ENCODE measurements at places on chromosomes 1 and 21.

- DNase-seq: no peak
These were observed 2.5 kb downstream of the MAD2L2 start for GRCh38 chr1:11678442-11678841.

DNA sequence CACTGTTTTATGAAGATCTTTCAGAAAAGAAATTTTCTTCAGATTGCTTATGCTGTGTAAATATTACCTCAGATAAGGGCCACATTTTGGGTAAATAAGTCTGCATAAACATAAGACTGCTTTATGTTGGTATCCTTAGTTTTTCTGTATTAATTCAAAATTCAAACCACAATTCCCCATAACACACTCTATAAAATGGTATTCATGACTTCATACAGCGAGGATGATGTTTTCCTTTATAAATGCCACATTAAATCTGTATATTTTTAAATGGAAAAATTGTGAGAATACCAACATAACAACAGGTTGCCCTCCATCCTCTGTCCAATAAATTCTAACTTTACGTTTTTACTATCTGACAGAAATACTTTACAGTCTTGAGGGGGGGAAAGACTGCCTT lies 248.7 kb upstream of the CXADR start:
- DNase-seq: no peak

DNA sequence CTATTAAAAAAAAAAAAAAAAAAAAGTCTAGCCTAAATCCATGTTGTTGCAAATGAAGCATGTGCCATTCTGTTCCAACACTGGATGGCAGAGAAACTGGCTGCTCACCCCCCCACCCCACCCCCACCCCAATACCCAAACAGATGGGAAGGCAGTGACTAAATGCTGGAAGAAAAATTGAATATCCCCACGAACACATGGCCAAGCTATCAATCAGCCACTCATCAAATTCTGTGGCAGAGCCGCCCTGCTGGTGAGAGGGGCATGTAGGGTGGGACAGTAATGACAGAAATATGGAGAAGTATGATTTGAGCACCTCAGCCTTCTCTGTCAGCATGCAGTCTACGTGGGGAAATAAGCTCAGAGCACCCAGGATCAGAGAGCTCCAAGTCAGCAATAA lies 34.1 kb downstream of the OPTC start:
- no peak for DNase-seq

DNA sequence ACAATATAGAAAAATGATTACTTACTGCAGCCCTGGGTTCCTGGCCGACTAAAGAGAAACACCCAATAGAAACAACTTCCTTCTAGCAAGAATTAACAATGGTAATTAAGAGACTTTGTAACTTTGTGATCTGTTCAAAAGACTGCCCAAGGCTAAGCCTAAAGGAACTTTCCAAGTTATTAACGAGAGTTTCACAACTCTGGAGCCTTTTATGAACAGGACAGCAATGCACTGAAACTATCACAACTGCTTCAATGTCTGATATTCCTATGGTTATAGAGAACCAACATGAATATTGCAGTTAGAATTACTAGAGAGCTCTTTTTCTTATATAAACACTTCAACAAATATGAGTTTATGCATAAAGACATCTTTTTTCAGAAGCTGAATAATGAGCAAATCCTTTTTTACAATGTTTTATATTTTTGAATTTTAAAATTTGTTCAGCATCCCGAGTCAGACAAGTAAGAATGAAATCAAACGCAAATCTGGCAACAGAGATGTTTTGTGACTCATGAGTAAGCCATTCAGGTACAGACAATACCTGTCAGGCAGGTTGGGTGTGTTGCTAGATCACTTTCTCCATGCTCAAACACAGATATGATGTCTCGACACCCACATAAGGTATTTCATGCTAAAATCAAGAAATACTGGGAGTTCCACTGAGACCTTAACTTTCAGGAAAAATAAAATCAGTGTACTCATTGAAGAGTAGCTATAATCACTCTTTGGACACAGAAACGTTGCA lies 22.2 kb upstream of the KCNJ15 start:
- DNase-seq: peak; percentile 11

GRCh38 chr1:54566438-54567141 lies 18.6 kb downstream of the ACOT11 start:
- no peak for DNase-seq

DNA sequence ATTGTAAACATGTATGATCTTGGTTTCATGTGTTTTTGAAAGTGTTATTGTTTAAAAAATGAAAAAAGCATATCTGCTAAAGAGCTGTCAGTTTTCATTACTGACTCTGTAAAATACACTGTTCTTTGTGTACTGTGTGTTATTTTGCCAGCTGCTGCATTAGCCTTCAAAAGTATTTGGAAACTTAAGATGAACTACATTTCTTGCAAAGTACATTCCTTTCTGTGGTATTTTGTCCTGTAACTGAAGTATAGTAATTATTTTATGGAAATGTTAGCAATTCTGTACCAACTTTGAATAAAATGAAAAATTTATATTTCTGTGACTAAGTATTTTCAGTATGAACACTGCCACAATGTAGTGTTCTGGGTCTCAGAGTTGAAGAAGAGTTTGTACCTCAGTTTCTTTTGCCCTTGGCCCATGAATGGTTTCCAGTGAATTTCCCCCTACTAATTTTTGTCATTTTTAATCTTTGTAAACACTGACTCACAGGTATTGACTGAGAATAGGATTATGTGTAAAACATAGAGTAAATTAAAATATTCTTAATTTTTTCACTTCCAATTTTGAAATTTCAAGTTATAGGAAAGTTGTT lies 32.7 kb downstream of the MRPS6 start:
- no peak for DNase-seq

All from NCI-H2029 treated with DMSO at 0.1 percent for 48 hours (cell line).